ENCODE measurements at places on chromosomes 6 and 20.

DNA sequence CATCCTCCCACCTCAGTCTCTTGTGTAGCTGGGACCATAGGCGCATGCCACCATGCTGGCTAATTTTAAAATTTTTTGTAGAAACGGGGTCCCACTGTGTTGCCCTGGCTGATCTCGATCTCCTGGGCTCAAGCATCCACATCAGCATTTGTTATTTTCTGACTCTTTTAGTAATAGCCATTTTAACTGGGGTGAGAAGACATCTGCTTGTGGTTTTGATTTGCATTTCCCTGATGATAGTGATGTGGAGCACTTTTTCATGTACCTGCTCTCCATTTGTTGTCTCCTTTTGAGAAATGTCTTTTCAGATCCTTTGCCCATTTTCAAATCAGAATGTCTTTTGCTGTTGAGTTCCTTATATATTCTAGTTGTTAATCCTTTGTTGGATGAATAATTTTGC is 22.2 kb upstream of the TULP4 start:
- no peak for DNase-seq

DNA sequence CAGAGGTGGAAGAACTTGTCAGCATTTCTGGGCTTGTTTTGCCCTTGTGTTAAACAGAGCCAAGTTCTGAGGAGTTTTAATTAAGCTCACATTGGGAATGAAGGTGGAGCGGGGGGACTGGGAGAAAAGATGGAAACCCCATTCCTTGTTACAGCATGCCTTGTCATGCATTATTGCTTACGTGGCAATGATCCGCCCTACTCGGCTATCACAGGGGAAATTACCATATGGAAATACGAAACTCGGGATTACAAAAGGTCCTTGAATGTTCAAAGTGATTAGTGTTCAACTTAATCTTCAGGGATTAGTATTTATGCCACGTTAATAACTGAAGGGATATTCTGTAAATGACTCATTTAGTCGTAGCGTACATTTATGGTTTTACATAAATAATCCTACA is 86.4 kb downstream of the MAP3K7 start:
- no peak for DNase-seq

DNA sequence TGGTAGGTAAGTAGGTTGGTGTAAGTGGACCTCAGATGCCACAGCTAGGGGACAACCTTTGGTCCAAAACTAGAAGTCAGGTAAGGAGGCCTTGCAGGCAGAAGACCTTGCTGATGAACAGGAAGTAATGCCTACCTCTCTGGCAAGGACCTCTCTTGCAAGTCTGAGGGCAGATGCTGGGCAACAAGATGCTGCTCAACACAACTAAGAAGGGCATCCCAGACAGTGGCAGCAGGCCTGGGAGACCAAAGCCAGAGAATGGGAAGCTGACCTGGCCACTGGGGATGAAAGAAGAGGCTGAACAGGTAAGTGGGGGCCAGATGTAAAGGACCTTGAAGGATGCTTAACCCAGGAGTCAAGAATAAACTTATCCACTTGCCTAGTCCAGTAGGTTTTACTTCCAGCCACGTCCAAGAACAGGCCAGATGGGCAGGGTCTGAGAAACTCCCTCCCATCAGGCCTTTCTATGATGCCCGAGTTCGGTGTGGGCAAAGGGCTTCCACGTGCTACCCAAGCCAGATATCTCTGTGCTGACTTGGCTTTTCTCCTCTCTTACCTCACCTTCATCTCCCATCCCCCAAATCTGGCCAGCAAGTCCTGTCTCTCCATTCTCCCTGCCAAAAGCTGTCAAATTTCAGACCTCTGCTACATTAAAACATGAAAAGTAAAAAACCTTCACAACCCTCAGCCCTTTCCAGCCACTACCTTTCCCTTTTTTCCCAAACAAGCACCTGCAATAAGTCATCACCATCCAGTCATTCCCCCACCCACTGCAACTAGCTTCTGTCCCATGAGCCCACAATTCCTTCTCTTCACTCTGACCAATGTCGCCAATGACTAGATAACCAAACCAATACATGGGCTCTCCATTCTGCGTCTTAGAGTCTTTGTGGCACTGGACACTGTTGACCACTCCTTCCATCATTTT is 11.5 kb upstream of the PLCG1 start:
- DNase-seq = no peak

DNA sequence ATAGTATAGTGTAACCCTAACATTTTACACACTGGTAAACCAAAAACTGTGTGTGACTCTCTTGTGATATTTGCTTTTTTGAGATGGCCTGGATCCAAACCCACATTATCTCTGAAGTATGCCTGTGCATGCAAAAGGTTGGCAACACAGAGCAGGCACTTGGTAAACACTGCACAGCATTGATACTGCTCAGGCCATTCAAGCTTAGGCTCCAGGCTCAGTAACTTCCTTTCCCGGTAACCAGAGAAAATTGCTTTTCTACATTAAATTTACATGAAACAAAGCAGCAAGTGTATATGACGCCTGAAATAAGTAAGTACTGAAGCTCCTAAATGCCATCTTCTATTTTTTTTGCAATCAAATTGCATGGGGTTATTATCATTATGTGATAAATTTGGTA is 205.7 kb downstream of the EPM2A start:
- no peak for DNase-seq

GRCh38 chr6:50661636-50662035 is 51.7 kb upstream of the TFAP2D start:
- DNase-seq = no peak

DNA sequence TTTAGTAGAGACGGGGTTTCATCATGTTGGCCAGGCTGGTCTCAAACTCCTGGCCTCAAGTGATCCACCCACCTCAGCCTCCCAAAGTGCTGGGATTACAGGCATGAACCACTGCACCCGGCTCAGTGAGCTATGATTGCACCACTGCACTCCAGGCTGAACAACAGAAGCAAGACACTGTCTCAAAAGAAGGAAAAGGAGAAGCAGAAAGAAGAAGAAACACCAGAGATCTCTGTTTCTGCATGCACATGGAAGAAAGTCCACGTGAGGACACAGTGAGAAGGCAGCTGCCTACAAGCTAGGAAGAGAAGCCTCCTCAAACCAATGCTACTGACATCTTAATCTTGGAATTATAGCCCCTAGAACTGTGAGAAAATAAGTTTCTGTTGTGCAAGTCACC is 16.0 kb downstream of the ECT2L start:
- DNase-seq = no peak

DNA sequence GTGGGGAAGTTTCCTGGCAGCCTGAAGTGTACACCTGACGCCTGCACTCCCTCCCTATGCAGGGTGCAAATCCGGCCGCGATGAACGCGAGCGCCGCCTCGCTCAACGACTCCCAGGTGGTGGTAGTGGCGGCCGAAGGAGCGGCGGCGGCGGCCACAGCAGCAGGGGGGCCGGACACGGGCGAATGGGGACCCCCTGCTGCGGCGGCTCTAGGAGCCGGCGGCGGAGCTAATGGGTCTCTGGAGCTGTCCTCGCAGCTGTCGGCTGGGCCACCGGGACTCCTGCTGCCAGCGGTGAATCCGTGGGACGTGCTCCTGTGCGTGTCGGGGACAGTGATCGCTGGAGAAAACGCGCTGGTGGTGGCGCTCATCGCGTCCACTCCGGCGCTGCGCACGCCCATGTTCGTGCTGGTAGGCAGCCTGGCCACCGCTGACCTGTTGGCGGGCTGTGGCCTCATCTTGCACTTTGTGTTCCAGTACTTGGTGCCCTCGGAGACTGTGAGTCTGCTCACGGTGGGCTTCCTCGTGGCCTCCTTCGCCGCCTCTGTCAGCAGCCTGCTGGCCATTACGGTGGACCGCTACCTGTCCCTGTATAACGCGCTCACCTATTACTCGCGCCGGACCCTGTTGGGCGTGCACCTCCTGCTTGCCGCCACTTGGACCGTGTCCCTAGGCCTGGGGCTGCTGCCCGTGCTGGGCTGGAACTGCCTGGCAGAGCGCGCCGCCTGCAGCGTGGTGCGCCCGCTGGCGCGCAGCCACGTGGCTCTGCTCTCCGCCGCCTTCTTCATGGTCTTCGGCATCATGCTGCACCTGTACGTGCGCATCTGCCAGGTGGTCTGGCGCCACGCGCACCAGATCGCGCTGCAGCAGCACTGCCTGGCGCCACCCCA is 1.2 kb downstream of the GPR6 start:
- DNase-seq = no peak

DNA sequence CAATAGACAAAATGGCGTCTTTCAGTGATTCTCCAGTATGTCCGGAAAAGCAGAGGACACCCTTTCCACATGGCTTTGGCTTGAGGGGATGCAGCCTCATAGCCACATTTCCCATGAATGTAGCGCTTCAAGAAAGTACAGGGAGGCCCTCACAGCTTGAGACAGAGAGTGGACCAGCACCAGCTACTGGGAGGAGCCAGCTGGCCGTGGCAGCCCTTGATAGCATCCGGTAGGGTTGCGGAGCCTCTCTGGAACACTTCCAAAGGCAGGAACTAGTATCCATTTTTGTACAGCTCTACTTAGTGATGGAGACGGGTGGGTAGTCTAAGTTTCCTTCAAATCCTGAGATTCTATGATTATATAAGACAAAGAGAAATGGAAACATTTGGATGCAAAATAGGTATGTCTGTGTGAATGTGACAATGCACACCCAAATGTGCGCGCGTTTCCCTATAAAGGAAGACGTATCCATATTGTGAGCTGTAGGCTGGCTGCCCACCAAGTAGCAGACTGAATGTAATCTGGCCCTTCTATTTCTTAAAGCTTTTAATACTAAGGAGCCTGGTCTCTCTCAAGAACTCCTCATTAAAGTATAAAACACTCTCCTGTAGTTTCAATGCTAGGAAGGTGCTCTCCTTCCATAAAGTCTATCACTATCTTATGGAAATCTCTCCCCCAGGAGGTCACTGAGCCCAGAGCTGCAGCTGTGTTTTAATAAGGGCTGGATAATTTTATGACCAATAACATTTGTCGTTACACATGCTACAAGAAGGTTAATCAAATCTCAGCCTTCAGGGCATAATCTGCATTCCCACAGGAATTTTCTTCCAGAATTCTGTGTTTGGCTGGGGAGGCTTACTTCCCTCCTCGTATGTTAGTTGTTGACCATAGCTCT is 74.0 kb downstream of the SOBP start:
- no peak for DNase-seq

DNA sequence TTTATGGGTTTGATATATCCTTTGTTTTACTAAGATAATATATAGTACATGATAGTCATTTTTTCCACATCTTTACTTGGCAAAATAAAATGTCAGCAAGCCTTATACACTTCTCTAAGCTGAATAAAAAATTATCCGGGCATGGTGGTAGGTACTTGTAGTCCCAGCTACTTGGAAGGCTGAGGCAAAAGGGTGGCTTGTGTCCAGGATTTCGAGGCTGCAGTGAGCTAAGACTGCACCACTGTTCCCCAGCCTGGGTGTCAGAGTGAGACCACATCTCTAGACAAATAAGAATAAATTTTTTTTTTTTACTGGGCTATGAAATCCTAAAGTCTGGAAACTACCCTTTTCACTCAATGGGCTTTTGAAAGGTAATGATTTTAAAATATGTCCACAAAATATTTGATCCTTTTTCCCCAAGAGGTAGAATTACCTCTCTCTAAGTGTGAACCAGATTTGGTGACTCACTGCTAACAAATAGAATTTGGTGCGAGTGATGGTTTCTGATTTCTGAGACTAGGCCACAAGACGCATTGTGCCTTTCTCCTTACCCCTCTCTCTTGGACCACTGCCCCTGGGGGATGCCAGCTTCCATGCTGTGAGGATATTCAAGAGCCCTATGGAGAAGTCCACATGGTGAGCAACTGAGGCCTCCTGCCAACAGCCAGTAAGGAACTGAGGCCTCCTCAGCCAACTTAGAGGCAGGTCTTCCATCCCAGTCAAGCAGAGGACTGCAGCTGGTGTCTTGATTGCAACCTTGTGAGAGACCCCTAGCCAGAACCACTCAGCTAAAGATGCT is 84.2 kb upstream of the ZNFX1 start:
- DNase-seq = no peak

DNA sequence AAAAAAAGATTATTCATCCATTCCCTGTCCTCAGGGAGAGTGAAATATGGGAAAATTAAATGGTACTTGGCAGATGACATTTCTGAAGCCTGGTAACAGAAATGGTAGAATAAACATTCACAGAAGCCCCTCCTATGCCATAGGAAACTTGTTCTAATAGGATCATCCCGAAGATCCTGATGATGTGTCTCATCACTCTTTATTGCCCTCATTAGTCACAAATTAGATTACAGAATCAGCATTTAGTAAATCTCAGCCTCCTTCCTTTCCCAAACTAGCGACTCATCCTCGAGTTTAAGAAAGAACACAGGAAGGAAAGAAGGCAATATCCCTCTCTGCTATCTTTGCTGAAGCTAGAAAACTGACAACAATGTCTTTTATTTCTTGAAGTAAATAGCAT is 154.4 kb downstream of the TMEM200A start:
- peak; percentile 71 for DNase-seq

DNA sequence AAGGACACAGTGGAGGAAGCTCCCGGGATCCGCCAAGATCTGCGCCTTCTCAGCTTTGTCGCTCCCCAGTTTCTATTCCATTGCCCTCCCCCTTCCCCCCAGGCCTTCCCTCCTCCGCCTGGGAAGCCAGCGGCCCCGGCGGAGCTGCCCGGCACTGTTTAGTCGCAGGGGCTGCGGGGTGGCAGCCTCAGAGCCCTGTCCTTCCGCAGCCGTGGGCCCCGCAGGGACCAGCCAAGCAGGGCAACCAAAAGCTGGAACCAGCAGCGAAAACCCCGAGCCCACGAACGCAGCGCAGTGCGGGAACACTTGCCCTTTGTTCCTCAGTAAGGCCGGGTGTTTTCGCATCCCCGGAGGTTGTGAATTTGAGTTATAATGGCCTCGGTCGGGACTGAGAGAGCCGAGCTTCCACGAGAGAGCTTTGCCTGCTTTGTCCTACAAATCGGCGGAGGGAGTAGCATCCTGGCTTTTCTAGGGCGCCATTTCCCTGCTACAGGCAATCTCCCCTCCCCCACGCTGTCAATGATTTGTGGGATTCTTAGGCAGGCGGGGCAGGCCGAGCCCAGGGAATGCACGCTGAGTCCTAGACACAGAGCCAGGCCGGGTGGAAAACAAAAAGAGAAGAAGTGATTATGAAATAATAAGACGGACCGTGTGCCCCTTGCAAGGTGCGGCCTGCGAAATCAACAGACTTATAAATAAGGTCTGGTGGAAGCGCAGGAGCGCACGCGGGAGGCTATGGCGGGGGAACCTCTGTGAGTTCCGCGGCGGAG is 4.0 kb upstream of the TUBB2B start:
- peak; percentile 56 for DNase-seq

DNA sequence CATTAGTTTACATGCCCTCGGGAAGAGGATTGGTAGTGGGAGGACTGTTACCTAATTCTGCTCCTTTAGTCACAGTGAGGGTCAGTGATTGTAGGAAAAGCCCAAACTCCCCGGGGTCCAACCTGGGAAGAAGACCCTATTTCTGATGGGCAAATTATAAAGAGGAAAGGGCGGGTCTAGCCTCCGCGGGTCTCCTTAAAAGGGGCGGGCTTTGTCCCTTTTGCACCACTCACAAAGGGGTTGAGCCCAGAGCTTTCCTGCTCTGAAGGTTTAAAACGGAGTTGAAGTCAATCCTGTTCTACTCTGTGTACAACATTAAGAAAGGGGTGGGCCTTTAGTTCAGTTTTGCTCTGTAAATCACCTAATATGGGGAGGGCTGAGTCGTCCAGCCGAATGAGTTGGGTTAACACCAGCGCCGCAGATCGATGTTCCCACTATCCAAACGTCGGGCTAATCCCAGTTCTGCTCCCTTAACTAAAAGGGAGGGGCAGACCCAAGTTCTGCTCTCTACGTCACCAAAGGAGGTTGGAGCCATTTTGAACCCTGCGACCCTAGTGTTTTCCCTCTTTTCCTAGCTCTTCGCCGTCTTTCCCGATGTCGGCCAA is 920 bp upstream of the RNF5 start:
- no peak for DNase-seq

GRCh38 chr20:35586751-35587425 is 28.7 kb upstream of the SPAG4 start:
- DNase-seq = no peak

GRCh38 chr6:70506321-70506720 is 60.4 kb upstream of the SDHAF4 start:
- no peak for DNase-seq
